ENCODE measurements at places on chromosomes 5 and 9.

DNA sequence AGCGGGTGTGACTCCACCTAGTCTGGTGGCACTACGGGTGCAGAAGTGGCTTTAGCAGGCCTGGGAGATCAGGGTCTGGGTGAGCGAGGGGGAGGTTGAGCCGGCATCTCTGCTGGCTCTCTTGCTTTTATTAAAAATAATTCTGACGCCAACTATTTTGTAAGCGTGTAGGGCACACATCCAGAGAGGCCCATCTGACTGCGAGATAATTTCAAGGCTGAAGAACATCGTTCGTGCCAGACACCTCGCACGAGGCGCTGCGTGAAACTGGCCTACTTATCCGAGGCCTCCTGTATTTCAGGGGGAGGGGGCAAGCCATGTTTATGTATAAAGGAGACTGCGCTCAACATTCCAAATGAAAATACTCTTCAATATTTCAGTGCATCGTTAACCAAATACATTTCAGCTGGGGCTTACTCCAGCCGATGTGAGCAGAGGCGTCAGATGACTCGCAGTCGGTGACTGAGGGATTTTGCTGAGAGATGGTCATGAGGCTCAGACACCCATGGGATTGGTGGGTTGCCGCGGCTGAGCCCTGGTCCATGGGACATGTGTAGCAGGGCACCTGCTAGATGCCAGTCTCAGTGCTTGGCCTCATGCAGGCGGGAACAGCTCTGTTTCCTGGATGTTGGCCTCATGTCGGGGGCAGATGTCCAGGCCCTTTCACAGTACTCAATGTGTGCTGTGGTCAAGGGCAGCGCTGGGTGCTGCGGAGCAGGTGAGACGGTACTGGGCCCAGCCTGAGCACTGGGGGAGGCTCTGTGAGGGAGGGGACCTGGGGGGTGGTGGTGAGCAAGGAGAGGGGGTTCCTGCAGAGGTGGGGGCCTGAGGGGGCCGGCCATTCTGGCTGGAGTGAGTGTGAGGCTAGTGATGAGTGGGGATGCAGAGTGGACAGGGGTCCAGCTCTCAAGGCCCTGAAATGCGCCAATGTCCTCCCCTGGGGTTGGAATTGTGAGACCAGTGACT is 201.5 kb downstream of the DAB2IP start:
- DNase-seq = no peak

DNA sequence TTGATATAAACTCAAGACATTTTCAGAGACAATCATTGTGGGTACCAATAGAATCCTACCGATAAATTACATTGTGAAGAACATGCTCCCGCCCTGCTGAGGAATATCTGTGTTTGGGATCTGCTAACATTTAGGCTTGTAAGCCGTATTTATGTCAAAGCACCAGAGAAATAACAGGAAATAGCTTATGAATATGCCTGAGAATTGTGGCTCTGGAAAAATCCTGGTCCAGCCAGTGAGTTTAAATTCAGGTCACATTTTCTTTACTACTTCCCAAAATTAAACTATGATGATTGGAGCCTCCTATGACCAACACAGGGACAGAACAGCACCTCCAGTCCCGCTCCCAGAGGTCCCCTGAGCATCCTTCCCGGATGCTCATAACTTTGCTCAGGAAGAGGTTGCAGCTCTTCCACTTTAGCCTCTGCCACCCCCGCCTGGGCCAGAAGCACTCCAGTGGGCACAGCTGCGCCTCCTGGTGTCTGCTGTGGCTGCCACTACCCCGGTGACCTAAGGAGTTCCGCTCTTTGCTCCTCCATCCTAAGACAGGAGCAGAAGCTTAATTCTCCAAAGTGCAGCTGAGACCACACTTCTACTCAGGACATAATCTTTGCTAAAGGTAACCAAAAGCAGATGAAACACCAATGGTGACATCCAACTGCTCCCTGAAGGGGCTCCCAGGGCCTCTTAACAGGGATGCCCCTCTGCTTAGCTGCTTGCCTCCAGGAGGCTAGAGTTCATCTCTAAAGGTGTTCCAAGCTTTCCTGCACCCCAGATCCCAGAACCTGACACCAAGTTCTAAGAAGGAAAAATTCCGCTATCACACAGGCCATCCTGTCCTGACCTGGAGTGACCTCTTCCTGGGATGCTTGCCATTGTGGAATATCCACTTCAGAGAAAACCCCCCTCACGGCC is 58.8 kb downstream of the SLC1A1 start:
- no peak for DNase-seq

DNA sequence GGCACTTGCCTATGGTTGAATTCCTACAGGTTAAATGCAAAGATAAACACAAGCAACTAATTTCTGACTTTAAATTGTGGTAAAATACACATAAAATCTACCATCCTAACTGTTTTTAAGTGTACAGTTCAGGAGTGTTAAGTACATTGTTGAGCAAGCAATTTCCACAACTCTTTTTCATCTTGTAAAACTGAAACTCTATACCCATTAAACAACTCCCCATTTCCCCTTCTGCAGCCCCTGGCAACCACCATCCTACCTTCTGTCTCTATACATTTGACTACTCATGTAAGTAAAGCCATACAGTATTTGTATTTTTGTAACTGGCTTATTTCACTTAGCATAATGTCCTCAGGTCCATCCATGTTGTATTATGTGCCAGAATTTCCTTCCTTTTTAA is 38.5 kb upstream of the STX17 start:
- DNase-seq = no peak

DNA sequence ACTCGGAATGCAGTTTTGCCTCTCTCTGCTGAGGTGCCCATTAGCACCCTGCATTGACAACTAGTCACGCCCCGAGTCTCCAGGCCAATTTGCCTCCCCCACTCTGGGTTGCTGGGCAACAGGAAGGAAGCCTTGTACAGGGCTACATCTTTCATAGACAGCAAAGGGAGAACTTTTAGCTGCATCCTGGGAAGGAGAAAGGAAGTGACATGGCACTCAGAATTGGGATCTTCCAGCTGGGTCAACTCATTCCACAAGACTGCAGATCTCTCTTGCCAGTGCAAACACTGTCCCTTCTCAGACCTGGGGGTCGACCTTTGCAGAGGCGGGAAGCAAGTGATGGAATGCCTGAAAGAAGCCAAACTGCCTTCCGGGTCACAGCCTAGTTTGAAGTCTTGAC is 282.0 kb downstream of the SLIT3 start:
- DNase-seq = no peak

- DNase-seq = no peak
Measured at GRCh38 chr5:57772512-57772911, 289.9 kb upstream of the ACTBL2 start.

DNA sequence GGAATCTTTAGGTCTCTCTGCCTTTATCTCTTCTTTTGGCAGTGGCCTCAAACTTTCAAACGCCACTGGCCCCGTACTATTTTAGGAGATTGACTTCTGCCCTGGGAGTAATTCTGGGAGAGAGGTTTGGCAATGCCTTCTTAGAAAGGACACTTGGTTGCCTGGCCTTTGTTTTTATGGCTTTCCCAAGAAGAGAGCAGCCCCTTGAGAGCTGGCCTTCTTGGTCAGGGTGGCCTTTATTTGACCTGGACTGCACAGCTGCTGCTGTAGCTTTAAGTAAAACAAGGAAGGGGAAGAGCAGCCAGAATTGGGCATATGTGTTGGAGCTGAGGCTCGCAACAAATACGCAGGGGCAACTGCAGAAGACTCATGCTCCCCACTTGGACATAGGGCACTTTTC is 60.8 kb downstream of the PTPN3 start:
- DNase-seq = no peak

DNA sequence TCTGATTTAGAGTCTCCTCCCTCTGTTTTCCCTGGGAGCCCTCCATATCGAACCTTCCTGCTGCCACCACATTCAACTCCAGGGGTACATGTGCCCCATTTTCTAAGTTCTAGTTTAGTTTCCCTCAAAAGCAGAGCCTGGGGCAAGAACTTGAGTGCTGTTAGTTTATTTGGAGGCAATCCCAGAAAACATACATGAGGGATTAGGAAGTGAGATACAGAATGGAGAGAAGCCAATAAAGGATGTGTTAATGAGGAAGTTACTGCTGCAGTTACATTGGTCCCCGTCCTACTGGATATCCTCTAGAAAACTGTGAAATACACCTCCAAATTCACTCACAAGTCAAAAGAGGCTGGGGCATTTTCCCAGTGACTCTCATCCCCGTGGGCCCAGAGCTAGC is 159.4 kb upstream of the SMARCA2 start:
- DNase-seq = no peak

DNA sequence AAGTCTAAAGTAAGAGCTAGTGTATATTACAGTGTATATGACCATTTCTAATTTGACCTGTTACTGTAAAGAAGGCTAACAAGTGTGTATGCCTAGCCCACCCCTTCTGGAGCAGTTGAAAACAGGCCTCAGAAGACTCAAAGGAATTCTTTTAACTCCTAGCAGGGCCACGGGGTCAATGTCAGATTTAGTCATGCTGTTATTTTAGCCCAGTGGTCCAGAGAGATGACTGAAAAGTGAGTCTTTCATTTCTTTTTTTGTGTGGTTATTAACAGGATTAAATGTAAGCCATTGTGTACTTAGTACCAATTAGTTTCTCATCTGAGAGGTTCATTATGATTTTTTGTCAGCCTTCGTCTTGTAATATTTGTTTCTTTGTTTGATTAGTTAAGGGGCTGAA is 24.4 kb downstream of the ZCCHC7 start:
- no peak for DNase-seq

GRCh38 chr5:148748702-148749392 is 77.6 kb upstream of the ADRB2 start:
- DNase-seq = no peak

GRCh38 chr9:82513976-82514735 is 525.6 kb downstream of the SPATA31D1 start:
- DNase-seq = no peak

- DNase-seq = no peak
Measured at GRCh38 chr5:57262541-57262940, 88.7 kb downstream of the GPBP1 start.

DNA sequence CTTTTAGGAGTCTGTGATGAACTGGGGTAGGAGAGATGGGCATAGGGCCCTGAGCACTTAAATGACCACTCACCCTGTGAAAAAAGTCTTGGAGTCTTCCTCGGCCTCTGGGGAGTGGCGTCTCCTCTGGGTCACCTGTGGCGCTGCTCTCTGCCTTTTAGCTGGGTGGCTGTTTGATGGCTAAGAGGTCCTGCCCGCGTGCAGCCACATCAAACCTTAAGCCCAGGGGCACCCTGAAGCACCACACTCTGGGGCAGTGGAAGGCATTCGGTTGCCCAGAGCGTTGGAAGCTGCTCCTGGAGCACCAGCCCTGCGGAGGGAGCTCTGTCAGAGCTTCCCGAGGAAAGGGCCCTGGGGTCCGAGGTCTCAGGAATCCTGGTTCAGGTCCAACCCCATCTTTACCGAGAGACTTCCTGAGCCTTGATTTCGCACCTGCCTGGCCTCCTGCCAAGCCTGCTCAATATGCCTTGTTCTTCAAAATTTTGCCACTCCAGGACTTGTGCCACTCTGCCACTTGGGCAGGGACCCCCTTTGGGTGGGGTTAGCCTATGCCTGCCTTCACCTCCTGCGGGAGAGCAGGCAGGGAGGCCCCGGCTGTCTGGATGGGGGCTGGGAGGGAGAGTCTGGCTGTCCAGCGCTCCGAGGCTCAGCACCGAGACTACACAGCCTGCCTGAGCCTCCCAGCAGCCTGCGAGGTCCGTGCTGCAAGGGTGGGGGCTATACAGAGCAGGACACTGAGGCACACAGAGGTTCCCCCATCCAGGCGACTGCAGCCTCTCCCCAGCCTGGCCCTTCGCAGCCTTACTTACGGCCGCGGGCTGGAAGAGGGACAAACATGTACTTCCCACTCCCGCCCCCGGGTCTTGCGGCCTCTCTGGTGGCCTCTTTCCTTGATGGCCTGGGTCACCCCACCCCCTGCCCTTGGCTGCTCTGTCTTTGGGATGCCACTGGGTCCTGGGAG is 63.4 kb upstream of the RNU6ATAC start:
- DNase-seq = no peak

- DNase-seq = no peak
Measured at GRCh38 chr5:35856765-35857351, at the start of gene IL7R. Gene IL7R (plus strand): TSS chr5:35856891. CDS start chr5:35856978, 87 bp downstream.

- DNase-seq = no peak
Measured at GRCh38 chr9:16090907-16091629, 538.2 kb downstream of the CCDC171 start.

- DNase-seq = no peak
Measured at GRCh38 chr5:74927336-74927735, 61.1 kb upstream of the FAM169A start.

DNA sequence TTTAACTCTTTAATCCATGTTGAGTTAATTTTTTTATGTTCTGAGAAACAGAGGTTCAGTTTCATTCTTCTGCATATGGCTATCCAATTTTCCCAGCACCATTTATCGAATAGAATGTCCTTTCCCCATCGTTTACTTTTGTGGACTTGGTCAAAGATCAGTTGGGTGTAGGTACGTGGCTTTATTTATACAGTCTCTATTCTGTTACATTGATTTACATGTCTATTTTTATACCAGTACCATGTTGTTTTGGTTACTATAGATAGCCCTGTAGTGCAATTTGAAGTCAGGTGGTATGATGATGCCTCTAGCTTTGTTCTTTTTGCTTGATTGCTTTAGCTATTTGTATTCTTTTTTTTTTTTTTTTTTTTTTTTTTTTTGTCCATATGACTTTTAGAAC is 462.0 kb downstream of the HTR1A start:
- DNase-seq = no peak

DNA sequence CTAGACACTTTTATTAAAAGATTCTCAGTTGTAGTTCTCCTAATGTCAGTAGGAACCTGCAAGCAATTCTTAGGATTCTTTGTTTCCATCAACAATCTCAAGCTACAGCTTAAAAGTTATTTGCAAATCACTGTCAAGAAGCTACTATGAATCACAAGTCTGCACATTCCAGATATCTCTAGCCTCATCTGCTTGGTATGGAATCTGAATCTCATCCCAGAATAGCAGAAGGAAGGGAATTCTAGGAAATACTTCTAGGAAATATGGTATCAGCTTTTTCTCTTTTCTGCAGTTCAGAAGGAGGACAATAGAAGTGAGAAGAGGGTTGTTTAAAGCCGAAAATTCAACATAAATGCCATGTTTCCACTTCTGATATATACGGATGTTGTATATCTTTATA is 792.2 kb upstream of the CDH9 start:
- no peak for DNase-seq

GRCh38 chr9:110031511-110032173 is 176.3 kb downstream of the C9orf152 start:
- DNase-seq = no peak

DNA sequence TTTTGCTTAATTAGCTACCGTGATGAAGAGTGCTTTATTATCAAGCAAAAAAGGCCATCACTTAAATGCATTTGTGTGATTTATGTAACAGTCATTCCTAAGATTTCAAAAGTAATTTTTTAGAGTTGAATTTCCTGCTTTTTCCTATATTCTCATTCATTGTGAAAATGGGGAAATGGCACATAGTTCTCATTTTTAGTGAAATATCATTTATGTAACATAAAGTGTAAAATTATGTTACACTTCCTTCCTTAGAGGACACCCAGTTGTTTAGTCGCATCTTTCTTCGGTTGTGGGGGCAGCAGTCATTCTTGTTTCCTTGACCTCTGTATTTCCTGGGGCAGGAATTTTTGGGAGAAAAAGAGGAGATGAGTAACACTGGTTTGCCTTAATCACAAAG is 142.8 kb downstream of the MAST4 start:
- no peak for DNase-seq

- DNase-seq = no peak
Measured at GRCh38 chr5:9415566-9415965, 130.3 kb downstream of the SEMA5A start.
